ENCODE measurements at places on chromosomes 2 and 18. TPM values are rescaled to one million over a fixed set of nuclear protein-coding genes. Genes with fewer than 3 reads are reported as not detected.

GRCh38 chr2:171939743-171940071 is 17.4 kb downstream of the HAT1 start:
- no peak for DNase-seq

DNA sequence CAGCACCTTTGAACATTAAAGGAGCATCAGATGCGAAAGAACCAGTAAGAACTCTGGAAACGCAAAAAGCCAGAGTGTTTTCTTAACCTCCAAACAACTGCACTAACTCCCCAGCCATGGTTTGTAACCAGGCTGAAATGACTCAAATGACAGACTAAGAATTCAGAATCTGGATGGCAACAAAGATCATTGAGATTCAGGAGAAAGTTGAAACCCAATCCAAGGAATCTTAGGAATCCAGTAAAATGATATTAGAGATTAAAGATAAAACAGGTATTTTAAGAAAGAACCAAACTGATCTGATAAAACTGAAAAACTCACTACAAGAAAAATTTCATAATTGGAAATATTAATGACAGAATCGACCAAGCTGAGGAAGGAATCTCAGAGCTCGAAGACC is 116.7 kb downstream of the PTRHD1 start:
- DNase-seq: no peak

GRCh38 chr2:177355874-177356273 is 36.7 kb upstream of the AGPS start:
- no peak for DNase-seq

GRCh38 chr18:24009651-24010333 is 4.8 kb upstream of the TTC39C start:
- DNase-seq: peak; percentile 79

DNA sequence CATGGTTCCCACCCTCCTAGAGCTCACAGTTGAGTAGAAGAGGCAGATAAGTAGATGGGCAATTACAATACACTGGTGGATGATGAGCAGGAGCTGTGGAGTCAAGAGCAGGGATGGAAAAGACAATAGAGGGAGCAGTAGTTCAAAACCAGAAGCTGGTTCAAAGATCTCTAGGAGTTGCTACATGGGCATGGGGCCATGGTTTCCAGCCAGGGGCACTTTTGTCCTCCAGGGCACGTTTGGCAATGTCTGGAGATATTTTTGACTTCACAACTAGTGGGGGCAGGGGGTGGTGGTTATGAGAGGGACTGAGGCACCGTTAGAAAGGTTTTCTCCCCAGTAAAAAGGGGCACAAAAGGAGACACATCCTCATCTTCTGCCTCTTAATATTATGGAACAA is 236.0 kb downstream of the DYSF start:
- DNase-seq: no peak

- DNase-seq: no peak
Measured at GRCh38 chr18:67216846-67217245, 299.7 kb downstream of the DSEL start.

- DNase-seq: peak; percentile 50
Measured at GRCh38 chr2:229416116-229416694, 145.1 kb upstream of the PID1 start.

DNA sequence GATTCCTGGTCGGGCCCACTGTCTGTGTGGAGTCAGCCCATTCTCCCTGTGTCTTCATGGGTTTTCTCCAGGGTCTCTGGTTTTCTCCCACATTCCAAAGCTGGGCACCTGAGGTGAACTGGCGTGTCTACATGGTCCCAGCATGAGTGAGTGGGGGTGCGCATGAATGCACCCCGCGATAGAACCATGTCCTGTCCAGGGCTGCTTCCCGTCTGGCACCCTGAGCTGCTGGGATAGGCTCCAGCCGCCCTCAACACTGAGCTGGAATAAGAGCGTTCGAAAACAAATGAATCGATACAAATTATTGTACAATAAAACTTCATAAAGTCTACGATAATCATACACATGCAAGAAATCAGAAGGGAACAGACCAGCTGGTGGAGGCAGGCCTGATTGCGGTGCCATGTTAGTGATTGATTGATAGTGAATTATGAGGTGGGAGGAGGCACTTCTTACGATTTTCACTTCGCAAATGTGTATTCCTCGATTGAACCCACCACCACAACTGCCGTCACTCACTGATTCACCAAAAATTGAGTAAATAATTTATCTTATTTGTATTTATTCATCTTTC is 186.6 kb downstream of the MGAT5 start:
- no peak for DNase-seq

DNA sequence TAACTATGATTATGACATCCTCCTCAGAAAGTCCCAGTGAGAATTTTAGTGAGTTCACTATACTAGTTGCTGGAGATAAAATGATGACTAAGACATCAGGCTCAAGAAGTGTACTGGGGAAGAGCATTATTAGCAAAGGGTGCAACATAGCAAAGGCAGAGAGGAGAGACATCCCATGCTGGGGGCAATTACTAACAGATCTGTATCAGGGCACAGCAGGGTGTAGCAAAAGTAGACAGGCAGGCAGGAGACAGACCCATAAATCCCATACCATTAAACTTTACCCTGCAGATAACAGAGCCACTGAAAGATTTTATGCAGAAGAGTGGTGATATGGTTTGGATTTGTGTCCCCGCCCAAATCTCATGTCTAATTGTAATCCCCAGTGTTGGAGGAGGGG is 161.7 kb downstream of the SP3 start:
- DNase-seq: no peak

DNA sequence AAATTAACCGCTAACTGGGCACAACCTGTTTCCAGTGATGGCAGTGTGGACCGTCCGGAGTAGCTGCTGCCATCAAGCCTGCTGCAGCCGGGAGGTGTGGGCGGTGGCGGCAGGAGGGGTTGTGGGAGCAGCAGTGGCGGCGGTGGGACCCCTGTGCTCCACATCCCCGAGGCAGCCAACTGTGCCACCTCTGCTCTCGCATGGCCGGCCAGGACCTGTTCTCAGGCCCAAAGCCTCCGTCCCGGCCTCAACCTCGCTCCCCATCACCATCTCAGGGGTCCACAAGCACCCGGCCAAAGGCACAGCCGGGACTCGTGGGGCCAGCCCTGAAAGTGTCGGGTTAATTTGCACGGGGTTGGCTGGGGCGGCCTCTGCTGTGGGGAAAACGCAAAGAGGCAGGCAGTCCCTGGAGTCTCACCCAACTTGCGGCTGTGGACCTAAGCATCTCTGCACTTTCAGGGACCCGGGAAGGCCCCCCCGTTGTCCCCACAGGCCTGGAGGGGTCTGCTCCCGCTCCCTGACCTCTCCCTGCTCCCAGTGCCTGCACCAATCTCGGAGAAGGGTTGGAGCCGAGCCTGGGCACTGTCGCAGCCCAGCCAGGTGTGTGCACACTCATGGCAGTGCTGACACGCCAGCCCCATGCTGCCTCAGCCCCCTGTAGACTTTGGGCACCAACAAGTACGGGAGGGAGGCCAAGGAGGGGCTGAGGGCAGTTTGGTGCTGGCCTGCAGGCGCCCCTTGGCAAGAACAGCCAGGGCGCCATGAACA is 44.4 kb upstream of the PEX13 start:
- no peak for DNase-seq

DNA sequence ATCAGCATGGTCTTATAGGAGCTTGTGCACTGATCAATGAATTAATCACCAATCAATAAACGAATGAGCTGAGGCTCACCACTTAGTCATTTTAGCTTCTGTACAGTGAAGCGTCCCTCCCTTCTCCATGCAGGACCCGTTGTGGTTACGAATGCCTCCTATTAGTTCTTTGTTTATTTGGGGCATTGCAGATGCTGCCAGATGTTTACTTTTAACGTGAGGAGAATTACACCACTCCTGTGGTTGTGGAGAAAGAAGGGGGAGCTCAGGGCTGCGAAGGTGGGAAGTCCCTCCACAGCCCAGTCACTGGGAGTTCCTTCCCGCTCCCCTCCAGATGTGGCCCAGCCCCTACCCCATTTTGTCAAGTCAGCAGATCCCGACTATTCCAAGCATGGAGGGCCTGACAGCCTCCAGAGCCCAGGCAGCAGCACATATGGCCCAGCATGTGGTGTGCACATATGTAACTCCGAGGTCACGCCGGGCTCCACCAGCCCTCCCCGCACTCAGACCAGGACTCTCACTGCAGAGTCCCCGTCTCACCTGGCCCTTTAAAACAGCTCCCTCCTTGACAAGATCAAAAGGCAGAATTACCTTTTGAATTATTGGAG is 20.9 kb downstream of the PKDCC start:
- no peak for DNase-seq

GRCh38 chr18:79400591-79401381 is 5.1 kb downstream of the NFATC1 start:
- DNase-seq: peak; percentile 44

- no peak for DNase-seq
Measured at GRCh38 chr18:478681-479080, 21.8 kb downstream of the COLEC12 start.

GRCh38 chr18:31102941-31103340 is 720 bp upstream of the DSC2 start:
- no peak for DNase-seq

- no peak for DNase-seq
Measured at GRCh38 chr2:62808554-62808953, 103.0 kb downstream of the EHBP1 start.

DNA sequence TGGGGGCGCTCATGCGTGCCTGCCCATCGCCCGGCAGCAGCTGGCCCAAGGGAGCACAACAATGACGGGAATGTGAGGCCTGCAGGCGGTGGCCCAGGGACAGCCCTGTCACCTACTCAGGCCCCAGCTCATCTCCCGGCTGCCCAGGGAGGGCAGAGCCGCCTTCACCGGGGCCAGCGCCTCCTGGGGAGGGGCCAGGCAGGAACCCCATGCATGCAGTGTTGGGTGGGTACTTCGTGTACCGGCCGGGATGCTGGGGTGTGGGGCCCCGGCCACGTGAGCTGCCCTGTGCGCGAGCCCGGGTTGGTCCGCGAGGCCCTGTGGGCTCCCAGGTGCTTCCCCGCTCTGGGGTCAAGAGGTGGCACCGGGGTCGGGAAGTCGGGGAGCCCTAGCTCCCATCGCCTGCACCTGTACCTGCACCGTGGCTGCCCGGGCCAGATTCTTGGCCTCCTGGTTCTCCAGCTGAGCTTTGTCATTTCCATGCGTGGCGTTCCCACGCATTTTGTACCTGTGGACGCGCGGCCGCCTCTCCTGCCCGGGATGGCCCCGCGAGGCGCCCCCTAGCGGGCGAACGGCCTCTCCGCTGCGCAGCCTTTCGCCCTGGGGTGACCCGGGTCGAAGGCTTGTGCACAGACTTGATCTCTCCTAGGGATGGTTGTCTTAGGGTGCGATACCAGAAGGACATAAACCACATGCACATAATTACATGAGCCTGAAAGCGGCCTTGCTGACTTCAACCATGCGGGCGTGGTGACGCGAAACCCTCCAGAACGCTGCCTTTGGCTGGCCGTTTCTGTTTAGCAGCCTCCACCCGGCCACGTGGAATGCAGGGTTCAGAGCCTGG is 950 bp downstream of the KLHL30 start:
- DNase-seq: peak; percentile 41

- DNase-seq: no peak
Measured at GRCh38 chr2:13030606-13031005, 313.9 kb downstream of the TRIB2 start.

DNA sequence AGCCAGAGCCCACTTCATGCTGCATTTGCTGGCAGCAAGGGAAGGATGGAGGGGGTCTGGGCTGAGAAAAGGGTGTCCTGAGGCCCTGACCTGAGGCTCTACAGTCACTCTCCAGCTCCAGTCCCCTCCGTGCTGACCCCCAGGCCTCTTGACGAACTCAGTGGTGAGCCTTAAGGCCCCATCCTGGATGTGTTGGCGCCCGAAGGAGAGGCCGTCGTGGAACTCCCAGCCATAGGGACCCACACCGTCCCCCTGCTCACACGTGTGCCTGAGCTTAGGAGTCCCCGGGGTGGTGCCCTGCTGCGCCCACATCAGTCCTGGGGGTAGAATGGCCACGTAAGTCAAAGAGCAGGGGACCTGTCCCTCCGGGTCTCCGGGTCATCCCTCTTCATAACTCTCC is 776 bp downstream of the MOGS start:
- no peak for DNase-seq

DNA sequence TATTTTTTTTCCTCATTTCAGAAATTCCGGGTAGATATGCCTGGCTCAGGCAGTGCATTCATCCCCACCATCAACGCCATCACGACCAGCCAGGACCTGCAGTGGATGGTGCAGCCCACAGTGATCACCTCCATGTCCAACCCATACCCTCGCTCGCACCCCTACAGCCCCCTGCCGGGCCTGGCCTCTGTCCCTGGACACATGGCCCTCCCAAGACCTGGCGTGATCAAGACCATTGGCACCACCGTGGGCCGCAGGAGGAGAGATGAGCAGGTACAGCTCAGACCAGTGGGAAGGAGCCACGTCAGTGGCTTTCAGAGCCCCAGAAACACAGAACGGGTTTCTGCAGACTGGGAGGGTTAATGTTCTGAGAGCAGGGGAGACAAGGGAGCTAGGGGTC is 11.4 kb downstream of the FOSL2 start:
- no peak for DNase-seq

GRCh38 chr2:6959751-6960150 is 42.5 kb downstream of the RNF144A start:
- DNase-seq: no peak

- no peak for DNase-seq
Measured at GRCh38 chr2:14677039-14677438, 44.5 kb downstream of the LRATD1 start.

Gene ARMC9
- total RNA-seq: 11.0 TPM

Gene MEP1B
- 477 TPM for total RNA-seq

Gene CYP1B1
- total RNA-seq: 4.9 TPM

Gene GNAL
- 2.6 TPM for total RNA-seq

Gene RRM2
- 6.7 TPM for total RNA-seq

Gene LCT
- total RNA-seq: 14.9 TPM

Gene GPR35
- 61.1 TPM for total RNA-seq

All from Peyer's patch (tissue), 4 donors.